ENCODE measurements at places on chromosomes 11 and 22. TPM values are rescaled to one million over a fixed set of nuclear protein-coding genes. Genes with fewer than 3 reads are reported as not detected.

The MUC2 gene
- 0.04 TPM for total RNA-seq

- no peak for DNase-seq
- no peaks in the 10 kb centered on the region for H3K27me3 ChIP-seq
- H3K4me1 ChIP-seq: peaks cover 80% of the 10 kb centered on the region
- no peak overlapping the region for H3K4me3 ChIP-seq
- peak overlapping the region; percentile 93 for H3K27ac ChIP-seq
- H3K36me3 ChIP-seq: peaks cover 2% of the 10 kb centered on the region
These were observed 148.2 kb downstream of the MAML2 start for GRCh38 chr11:96194581-96195374.

DNA sequence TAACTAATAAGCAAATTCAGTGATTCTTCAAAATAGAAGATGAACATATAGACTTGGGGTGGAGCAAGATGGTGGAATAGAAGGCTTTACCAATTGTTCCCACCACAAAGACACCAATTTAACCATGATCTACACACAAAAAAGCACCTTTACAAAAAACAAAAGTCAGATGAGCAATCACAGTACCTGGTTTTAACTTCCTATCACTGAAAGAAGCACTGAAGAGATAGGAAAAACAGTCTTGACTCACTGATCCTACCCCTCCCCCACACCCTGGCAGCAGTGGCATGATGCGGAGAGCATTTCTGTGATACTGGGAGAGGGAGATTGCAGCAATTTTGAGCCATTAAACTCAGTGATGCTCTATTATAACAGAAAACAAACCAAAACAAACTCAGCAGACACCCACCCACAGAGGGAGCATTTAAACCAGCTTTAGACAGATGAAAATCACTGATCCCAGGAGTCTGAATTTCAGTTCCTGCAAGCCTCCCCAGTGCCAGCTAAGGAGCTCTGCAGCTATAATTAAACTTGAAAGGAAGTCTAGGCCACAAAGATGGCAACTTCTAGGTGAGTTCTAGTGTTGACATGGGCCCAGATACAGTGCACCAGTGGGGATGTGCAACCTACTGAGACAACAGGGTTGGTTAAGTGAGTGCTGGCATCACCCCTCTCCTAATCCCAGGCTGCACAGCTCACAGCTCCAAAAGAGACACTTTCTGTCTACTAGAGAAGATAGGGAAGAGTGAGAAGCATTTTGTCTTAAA lies 161.8 kb upstream of the GRIA4 start:
- H3K36me3 ChIP-seq: peaks cover 15% of the 10 kb centered on the region
- no peak for DNase-seq
- H3K4me1 ChIP-seq: no peaks in the 10 kb centered on the region
- no peak overlapping the region for H3K4me3 ChIP-seq
- no peaks in the 10 kb centered on the region for H3K27me3 ChIP-seq

GRCh38 chr11:124301548-124301947 lies 12.2 kb downstream of the OR8D1 start:
- H3K27me3 ChIP-seq: no peaks in the 10 kb centered on the region
- H3K4me1 ChIP-seq: no peaks in the 10 kb centered on the region
- no peak overlapping the region for H3K27ac ChIP-seq
- DNase-seq: no peak

DNA sequence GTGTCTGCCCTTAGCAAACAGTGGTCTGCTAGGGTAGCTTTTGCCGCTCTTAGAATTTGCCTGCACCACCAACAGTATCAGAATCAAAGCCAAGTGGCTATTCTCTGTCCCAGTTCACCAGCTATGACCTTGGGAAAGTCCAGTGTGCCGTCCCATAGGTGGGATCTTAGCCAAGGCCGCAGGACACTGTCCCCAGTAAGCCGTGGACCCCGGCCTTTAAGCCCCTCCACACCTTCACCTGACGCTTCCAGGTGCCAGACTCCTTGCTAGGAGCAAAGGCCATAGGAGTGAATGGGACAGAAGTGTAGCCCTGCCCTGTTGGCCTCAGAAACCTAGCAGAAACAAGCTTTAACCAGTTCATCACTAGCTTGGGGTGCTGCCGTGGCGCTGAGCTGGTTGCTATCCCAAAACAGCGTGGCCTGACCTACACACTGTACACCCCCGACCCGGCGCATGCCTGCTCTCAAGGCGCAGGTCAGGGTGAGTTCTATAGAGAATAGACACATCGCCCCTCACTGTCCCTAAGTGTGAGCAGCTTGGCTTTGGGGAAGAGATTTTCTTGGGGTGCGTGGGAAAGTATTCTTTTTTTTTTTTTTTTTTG lies 4.5 kb downstream of the FADD start:
- no peak for DNase-seq
- H3K4me3 ChIP-seq: no peak overlapping the region
- no peak overlapping the region for H3K27ac ChIP-seq
- H3K36me3 ChIP-seq: peaks cover 23% of the 10 kb centered on the region

The UPK3A gene
- 0.87 TPM for total RNA-seq

The LMF2 gene
- 66.2 TPM for total RNA-seq

DNA sequence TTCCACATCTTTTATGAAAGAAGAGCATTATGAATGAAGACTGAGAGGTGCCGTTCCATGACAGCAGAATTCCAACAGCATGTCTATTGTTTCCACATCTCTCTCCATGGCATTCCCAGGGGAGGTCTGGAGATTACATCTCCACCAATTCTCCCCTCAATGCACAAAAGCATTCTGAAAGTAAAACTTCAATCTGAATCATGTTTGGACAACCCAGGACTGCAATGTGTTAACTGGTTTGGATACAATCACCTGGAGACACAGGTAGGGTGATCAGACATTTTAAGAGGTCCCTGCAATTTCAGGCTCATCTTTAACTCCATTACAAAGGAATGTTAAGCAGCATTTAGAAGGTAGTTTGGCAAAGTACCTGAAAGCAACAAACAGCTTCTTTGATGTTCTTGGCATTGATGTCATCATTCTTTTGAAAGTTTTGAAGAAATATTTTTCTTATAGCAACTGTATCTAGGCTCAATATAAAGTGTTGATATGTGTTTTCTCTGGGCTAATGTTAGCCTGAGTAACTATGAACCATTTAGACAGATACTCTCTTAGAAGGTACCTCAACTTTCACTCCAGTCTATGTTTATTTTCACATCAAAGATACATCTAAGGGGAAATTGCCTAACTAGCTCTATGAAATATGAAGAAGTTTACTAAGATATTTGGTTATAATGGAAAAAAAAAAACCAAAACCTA lies 181.4 kb upstream of the MTMR2 start:
- no peak overlapping the region for H3K4me3 ChIP-seq
- no peaks in the 10 kb centered on the region for H3K36me3 ChIP-seq
- no peaks in the 10 kb centered on the region for H3K27me3 ChIP-seq
- DNase-seq: no peak
- H3K4me1 ChIP-seq: peaks cover 57% of the 10 kb centered on the region

DNA sequence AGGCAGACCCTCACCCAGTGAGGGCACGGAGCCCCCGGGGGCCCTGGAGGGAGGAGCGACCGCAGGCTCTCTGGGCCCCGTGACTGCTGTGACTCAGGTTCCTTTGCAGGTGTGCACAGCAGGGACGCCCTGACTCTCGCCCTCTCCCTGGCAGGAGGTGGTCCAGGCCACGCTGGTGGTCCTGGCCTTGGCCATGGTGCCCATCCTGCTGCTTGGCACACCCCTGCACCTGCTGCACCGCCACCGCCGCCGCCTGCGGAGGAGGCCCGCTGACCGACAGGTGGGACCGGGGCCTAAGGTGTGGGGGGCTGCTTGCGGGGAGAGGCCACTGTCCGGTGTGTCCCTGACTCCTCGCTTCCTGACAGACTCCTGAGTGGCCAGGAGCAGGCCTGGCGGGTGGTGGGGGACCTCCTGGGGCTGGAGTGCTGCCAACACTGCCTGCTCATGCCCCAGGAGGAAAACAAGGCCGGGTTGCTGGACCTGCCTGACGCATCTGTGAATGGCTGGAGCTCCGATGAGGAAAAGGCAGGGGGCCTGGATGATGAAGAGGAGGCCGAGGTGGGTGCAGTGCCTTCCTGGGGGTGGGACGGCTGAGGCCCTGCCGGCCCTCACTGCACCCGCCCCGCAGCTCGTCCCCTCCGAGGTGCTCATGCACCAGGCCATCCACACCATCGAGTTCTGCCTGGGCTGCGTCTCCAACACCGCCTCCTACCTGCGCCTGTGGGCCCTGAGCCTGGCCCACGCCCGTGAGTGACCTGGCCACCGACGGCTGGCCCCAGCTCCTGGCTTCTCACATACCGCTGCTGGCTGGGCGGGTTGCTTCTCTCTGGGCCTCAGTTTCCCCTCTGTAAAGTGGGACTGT lies 10.9 kb downstream of the TCIRG1 start:
- no peak overlapping the region for H3K27ac ChIP-seq
- DNase-seq: no peak
- H3K4me3 ChIP-seq: no peak overlapping the region
- H3K4me1 ChIP-seq: no peaks in the 10 kb centered on the region
- peaks cover 2% of the 10 kb centered on the region for H3K36me3 ChIP-seq

The POLR2L gene
- 79.8 TPM for total RNA-seq

- H3K4me1 ChIP-seq: peaks cover 26% of the 10 kb centered on the region
- H3K36me3 ChIP-seq: peaks cover 6% of the 10 kb centered on the region
These were observed 34.4 kb downstream of the TNRC6B start for GRCh38 chr22:40212121-40212520.

DNA sequence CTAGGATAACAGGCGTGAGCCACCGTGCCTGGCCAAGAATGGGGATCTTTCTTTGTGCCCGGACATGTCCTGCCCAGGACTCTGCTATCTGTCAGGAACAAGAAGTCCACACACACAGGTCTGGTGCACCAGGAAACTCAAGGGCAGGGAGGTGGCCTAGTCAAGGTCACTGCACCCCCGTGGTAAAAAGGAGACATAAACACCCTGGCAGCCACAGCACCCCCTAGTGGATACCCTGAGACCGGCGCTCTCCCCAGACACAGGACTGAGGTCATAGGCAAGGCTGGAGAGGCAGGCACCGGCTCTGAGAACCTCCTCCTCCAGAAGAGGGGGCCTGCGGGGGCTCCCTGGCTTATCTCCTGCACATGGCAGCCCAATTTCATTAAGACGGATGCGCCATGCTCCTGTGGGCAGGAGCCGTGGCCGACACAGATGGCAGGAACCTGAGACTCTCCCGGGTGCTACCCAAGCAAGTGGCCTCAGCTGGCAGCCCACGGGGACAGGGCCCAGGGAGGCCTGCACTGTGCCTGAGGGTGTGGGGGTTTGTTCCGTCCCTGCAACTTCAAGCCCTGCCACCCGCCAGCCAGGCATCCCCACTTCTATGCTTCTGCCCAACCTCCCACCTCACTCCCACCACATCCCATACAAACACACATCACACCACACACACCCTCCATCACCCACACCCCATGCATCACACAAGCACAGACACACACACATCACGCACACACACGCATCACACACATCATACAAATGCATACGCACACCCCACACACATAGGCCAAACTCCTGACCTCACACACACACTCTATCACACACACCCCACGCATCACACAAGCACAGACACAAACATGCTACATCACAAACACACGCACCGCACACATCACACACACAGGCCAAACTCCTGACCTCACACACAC lies 19.6 kb downstream of the MACROD1 start:
- no peak for DNase-seq
- H3K27me3 ChIP-seq: no peaks in the 10 kb centered on the region
- H3K27ac ChIP-seq: no peak overlapping the region
- H3K4me1 ChIP-seq: peaks cover 22% of the 10 kb centered on the region

DNA sequence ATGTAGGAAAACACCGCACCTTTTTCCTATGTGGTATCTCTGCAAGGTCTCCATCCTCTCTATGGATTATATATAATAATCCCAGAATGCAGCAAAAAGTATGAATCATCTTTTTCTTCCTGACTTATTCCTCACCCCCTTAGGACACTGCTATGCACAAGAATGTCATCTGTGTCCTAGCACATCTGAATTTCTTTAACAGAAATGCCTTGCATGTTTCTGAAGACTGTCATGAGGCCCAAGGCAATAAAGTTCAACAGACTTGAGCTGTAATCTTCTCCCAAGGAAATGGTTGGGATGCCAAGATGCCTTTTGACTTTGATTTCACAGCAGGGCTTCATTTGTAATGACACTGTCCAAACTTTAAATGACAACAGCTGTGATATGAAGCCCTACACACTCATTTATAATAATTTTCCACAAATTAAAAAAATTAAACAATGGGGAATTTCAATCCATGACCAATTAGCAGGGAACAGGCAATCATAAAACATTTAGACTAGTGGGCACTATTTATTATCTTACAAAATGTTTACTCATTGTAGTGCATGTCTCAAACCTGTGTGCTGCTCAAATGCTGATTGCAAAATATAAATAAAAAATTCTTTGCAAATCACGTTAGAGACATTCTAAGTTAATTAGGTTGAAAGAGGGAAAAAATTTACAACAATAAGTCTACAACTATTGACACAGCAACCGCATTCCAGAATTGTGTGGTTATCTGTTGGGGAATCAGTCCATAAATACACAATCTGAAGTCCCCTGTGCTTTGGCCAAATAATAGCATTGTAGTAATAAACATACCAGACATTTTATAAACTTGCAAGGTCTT lies 242.3 kb downstream of the SWAP70 start:
- H3K36me3 ChIP-seq: peaks cover 2% of the 10 kb centered on the region
- no peaks in the 10 kb centered on the region for H3K27me3 ChIP-seq
- H3K27ac ChIP-seq: peak overlapping the region; percentile 85
- H3K4me1 ChIP-seq: peaks cover 32% of the 10 kb centered on the region
- no peak for DNase-seq
- no peak overlapping the region for H3K4me3 ChIP-seq

The KRTAP5-2 gene
- not detected for total RNA-seq

DNA sequence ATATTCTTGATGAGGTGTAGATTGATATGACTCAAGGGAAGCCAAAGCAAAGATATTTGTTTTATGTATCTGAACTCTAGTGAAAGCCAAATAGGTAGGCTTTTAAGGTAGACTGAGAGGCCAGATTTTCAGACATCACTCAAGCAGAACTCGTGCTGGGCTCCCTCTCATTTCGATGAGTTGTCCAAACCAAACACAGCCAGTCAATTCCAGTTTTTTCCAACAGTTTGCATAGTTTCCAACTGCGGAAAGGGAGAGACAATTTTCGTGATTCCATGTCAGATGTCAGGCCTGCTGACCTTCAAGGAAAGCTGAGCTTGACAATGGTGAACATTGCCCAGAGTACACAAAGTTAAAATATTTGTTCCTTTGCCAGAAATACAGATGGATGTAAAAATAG lies 110.9 kb upstream of the MPPED2 start:
- no peak overlapping the region for H3K27ac ChIP-seq
- no peaks in the 10 kb centered on the region for H3K36me3 ChIP-seq
- H3K4me3 ChIP-seq: no peak overlapping the region
- H3K27me3 ChIP-seq: no peaks in the 10 kb centered on the region
- DNase-seq: no peak
- no peaks in the 10 kb centered on the region for H3K4me1 ChIP-seq

- no peak overlapping the region for H3K4me3 ChIP-seq
- DNase-seq: no peak
- no peaks in the 10 kb centered on the region for H3K27me3 ChIP-seq
- peaks cover 30% of the 10 kb centered on the region for H3K36me3 ChIP-seq
These were observed 44.1 kb downstream of the MYH9 start for GRCh38 chr22:36343720-36344105.

DNA sequence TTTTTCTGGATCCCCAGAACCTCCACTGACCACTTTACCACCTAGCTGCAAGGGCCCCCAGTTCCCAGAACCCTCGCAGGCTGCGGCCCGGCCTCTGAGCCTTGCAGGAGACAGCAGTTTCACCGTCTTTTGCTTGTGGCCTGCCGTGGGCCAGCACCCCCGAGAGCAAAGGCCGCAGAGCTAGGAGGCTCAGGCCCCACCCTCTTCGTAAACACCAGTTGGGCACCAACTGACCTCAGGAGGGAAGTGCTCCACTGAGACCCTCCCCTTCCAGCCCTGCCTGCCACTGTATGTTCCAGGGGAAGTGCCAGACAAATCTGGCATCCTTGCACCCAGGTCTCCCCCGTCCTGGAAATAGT lies 23.4 kb upstream of the CREB3L1 start:
- H3K27me3 ChIP-seq: no peaks in the 10 kb centered on the region
- no peak overlapping the region for H3K4me3 ChIP-seq
- no peak overlapping the region for H3K27ac ChIP-seq
- H3K4me1 ChIP-seq: peaks cover 4% of the 10 kb centered on the region
- no peak for DNase-seq
- no peaks in the 10 kb centered on the region for H3K36me3 ChIP-seq
